ENCODE measurements at places on chromosomes 4 and X.

DNA sequence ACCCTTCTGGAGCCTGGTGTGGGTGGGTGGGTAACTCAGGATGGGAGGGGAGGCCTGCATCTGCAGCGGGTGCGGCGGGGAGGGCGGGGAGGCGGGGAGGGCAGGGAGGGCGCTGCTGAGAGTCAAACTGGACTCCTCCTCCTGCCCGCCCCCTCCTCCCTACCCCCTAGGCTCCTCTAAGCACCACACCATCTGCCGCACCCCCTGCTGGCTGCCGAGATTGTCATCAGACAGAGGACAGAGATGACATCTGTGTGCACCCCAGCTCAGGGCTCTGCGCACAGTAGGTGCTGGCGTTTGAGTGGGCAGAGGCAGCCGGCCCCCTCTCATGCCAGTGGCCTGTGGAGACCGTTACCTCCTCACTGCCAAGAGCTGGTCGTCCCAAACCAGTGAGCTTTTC is 10.6 kb upstream of the HMX1 start:
- no peak for DNase-seq

DNA sequence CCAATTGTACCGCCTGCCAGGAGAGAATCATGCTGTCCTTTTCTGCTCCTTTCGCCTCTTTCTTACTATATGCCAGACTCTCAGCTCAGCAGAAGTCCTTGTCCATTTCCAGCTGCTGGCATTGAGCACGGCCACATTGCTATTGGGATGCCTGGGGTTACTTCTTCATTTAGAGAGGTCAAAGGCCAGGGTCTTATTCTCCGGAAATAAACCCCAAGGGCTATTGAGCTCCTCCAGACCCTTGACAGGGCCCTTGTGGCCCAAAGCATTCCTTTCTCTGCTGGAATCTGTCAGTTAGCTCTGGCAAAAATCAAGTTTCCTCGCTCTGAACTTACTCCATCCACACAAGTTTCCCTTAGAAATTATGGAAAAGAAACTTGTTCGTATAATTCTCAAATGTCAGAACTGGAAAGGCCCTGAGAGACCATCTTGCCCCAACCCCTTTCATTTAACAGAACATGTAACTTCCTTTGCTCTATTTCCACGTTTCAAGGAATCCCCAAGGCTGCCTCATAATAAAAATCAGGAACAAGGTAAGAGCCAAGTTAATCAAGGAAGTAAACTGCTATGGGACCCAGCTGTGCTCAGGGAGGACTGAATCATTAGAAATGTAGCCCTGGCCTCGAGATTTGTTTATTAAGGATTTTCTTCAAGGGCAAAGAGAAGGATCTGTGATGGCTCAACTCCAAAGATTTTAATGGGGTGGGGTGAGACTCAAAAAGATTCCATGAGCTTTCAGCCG is 11.8 kb downstream of the AKAP4 start:
- DNase-seq = no peak

DNA sequence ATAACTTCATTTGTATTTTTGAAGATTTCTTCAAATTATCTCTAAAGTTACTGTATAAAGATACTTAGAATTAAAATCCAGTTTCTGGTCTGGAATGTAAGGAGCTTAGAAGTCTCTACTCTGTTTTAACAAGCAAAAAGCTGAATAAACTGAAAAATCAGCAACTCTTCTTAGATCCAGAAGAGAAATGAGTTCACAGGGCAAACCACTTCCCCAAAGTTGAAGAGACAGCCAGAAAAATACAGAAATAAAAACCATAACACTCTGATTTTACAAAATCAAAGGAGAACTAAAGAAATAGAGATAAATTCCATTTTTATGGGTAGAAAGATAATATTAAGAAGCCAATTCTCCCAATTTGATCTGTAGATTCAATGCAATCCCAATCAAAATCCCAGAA is 1166.8 kb downstream of the ADGRL3 start:
- no peak for DNase-seq

DNA sequence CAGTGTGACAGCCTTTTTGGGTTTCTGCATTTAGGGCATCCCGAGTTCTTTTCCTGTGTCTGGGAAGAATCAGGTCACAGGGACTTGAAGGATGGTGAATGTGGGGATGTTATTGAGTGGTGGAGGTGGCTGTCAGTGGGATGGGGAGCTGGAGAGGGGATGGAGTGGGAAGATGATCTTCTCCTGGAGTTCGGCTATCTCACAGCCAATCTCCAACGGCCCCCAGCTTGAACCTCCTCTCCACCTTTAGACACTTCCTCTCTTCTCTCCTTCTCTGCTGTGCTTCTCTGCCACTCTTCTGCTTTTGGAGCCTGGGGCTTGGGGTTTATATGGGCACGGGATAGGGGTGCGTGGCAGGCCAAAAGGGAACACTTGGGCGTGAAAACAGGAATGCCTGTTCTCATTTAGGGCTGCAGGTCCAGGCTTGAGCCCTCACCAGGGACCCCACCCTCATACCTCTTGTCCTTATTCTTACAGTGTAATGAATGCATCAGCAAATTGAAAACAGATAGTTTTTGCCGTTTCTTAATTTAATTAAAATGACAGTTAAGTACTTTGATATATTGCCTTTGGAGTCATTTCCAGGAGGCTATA is 37.5 kb downstream of the USP9X start:
- no peak for DNase-seq

DNA sequence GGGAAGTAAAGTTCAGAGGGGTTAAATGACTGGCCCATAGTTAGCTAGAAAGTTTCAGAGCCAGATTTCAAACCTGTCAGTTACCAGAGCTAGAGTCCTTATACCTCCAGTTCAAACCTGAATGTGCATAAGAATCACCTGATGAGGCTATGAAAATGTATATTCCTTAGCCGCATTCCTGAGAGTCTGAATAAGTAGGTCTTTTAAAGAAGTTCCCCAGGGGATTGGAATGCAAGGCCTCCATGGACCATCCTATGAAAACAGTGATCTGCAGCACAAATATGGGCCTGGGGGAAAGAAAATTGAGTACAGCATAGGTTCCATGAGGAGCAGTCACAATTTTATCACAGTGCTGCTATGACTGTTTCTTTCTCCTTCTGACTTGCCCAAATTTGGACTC is 263.9 kb upstream of the CXorf66 start:
- DNase-seq = no peak

- no peak for DNase-seq
Measured at GRCh38 chr4:74105656-74106280, 6.8 kb upstream of the CXCL2 start.

- DNase-seq = no peak
Measured at GRCh38 chr4:5784960-5785611, 74.1 kb downstream of the EVC start.

- DNase-seq = no peak
Measured at GRCh38 chr4:3127112-3127511, 52.6 kb downstream of the HTT start.

DNA sequence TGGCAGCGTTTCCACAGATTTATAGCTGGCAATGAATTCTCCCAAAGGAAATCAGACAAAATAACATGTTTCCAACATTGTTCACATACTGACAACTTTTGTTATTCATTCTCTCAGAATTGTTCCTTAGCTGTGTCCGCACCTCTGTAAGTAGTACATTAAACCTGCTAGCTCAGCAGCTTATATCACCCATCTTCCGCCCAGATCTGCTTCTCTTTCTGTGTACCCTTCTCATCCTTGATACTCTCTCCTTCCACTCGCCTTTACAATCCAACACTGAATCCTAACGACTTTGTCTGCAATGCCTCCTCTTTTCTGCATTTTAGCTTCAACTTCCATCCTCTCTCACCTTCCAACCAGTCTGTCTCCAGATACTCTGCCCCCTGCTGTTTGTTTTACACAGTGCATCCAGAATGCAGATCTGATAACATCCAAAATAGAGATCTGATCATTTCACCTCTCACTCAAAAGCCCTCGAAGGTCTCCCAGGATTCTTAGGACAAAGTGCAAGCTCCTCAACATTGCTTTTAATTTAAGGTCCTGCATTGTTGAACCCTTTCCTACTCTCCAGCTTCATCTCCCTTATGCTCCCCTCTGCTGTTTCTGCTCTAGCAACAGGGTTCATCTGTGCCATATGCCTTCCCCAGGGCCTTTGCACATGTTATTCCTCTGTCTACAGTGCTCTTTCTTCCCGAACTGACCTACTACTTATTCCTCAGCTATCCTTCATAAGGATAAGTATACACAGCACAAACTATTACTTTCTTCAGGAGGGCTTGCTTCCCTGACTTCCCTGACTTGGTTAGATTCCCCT is 67.3 kb upstream of the VBP1 start:
- DNase-seq = no peak

GRCh38 chr4:97911236-97911906 is 231.9 kb downstream of the STPG2 start:
- no peak for DNase-seq

DNA sequence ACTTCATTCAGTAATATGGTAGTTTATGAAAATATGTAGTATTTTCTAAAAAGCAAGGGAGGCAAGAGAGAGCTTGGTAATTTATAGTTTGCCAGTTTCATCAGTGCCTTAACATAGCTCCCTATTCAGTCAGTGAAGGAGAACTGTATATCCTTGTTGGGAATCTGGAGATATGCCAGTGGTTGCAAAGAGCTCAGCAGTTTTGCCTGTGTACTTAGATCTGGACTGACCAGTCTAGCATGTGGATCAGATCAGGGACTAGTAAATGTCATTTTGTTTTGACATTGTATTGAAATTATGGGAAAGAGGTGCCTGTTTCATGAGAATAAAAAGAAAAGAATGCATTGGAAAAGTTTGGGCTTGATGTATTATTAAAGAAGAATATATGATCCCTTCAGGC is 88.6 kb downstream of the ZIC3 start:
- no peak for DNase-seq

DNA sequence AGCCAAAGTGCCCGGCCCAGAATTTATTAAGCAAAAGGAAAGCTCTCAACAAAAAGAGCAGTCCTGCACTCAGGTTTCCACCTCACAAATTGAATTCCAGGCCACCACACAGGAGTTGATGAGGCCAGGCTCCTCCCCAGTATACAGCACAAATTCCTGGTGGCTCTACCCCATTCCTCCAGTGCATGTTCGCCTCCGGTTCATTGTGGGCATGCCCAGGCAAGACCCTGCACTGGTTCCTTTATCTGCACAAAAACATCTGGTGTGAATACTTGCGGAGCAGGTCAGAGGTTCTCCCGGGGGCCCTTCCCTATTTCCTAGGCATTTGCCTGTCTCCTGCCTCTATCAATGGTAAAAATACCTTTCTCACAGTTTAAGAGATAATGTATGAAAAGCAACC is 195.2 kb upstream of the ANXA10 start:
- no peak for DNase-seq
